T-cell (primary cell): ENCODE measurements at places on chromosomes 6 and 20. TPM values are rescaled to one million over a fixed set of nuclear protein-coding genes. Genes with fewer than 3 reads are reported as not detected.

ZNF512B gene
- 26.1 TPM for total RNA-seq

DNA sequence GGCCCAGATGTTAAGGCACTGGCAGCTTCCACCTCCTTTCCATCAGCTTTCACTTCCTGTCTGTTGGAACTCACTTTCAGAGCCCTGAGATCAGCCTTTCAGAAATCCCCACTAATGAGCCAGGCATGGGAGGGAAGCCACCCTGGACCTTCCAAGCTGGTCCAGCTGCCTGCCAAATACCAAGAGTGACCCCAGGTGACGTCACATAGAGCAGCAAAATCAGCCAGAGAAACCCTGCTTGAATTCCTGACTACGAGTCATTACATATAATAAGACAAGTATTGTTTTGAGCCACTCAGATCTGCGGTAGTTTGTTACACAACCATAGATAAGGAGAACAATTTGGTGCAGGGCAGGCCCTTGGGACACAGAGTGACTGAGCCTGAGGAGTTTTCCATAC, 556.0 kb upstream of the JAG1 start:
- no peak overlapping the region for H3K27ac ChIP-seq
- no peak overlapping the region for H3K4me3 ChIP-seq
- H3K36me3 ChIP-seq: no peaks in the 10 kb centered on the region
- DNase-seq: no peak
- H3K27me3 ChIP-seq: no peaks in the 10 kb centered on the region
- no peaks in the 10 kb centered on the region for H3K4me1 ChIP-seq

TOX2 gene
- 2.1 TPM for total RNA-seq

DNA sequence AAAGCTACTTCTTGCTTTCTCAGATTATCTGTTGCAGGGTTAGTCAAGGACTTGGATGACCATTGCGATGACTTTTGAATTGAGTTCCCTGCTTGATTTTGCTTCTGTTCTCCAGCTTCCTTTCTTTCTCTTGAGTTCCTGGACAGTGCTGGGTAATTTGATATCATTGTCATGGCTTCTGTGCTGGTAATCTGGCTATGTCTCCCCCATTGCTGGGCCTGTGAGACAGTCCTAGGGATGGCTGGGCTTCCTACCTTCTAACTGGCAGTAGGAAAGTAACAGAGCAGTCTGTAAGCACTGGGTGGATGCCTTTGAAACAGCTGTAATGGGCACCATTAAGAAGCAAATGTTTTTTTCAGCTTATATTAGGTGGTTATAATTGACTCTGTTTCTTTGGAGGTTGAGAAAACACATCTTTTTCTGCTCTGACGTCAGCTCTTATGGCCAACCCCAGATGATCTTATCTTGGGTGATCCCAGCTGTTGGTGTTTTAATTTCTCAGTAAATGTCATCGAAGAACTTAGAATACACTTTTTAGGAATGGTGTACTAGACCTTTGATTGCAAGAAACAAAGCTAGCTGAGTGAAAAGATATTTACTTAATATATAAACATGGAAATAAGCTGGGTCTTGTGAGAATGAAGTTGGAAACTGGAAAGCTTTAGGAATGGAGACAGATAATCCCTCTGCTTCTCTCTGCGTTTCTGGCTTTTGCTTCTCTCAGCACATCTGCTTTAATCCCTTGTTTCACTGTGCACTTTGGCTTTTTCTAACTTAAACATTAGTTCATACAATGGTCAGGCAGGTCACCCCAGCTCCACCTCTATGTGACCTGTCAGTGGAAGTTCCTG, 195.0 kb upstream of the MAN1A1 start:
- H3K27ac ChIP-seq: no peak overlapping the region
- H3K36me3 ChIP-seq: no peaks in the 10 kb centered on the region
- no peak overlapping the region for H3K4me3 ChIP-seq
- no peaks in the 10 kb centered on the region for H3K27me3 ChIP-seq
- no peaks in the 10 kb centered on the region for H3K4me1 ChIP-seq

DNA sequence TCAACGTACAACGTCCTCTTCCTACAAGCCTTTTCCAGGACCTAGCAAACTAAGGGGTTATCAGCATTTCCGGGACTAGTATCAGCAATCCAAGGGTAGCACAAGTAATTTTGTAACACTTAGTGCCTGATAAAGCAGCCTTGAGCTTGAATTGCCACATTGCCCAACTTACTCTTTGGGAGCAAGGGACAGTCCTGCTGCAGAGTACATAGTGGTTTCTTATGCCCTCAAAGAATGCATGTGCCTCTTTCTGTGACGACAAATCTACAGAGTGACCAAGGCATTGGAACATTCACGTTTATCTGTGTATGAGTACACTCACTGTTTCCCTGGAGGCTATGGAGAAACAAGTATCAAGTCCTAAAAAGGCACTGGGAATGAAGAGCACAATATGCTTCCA, 3.2 kb upstream of the ID4 start:
- no peak overlapping the region for H3K4me3 ChIP-seq
- H3K36me3 ChIP-seq: no peaks in the 10 kb centered on the region
- no peak for DNase-seq
- H3K27ac ChIP-seq: no peak overlapping the region
- H3K27me3 ChIP-seq: peaks cover 15% of the 10 kb centered on the region
